Activated CD4-positive, alpha-beta memory T cell treated with anti-CD3 and anti-CD28 coated beads, Interleukin-2, amount 10 ng/mL, durations not matched to agents 7 days and 5 days (primary cell): ENCODE measurements at places on chromosomes 7 and 10. TPM values are rescaled to one million over a fixed set of nuclear protein-coding genes. Genes with fewer than 3 reads are reported as not detected.
A peak's percentile ranks its signal among the peaks of the same experiment; 100 is the strongest.

PAPOLB gene
- not detected for total RNA-seq

GSTO1 gene
- 139 TPM for total RNA-seq

GNAI1 gene
- total RNA-seq: not detected

NPY gene
- total RNA-seq: not detected

TMEM26 gene
- not detected for total RNA-seq

SLC18A3 gene
- not detected for total RNA-seq

PRR15 gene
- total RNA-seq: not detected

DNA sequence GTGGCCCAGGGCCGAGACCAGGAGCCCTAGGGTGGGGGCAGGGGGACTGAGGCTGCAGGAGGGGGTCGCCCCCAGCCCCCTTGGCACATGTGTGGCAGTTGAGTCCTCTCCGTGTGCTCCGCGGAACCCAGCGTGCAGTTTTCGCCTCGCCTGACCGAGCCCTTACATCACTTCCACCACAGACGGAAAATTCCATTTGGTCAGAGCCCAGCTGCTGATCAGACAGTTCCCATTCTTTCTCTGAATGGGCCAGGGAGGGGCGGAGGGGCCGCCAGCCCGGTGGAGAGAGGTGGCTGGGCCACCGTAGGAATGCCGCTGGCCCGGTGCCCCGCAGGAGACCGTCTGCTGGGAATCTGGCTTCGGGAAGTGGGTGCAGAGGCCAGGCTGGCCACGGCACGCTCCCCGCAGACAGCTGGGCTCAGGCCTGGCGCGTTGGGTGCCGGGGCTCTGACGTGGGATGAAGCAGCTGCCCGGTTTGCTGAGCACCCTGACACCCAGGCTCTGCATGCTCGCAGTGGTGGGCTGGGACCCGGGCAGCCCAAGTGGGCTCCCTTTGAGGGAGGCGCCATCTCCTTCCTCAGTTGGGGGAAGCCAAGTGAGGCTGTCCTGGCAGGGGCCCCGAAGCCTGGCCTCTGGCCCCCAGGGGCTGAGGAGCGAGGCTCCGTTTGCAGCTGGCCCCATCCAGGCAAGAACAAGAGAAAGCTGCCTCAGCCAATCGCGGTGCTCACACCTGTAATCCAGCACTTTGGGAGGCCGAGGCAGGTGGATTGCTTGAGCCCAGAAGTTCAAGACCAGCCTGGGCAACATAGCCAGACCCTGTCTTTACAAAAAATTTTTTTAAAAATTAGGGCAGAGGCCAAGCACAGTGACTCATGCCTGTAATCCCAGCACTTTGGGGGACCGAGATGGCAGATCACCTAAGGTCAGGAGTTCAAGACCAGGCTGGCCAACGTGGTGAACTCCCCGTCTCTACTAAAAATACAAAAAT, 9.9 kb downstream of the TTYH3 start:
- H3K36me3 ChIP-seq: no peaks in the 10 kb centered on the region
- H3K27ac ChIP-seq: no peak overlapping the region
- H3K4me3 ChIP-seq: no peak overlapping the region
- peaks cover 15% of the 10 kb centered on the region for H3K4me1 ChIP-seq
- DNase-seq: no peak
- H3K27me3 ChIP-seq: no peaks in the 10 kb centered on the region

- no peak overlapping the region for H3K27ac ChIP-seq
- H3K27me3 ChIP-seq: peaks cover 5% of the 10 kb centered on the region
- H3K4me3 ChIP-seq: no peak overlapping the region
Measured at GRCh38 chr7:142030848-142031247, 35.2 kb downstream of the MGAM start.

DNA sequence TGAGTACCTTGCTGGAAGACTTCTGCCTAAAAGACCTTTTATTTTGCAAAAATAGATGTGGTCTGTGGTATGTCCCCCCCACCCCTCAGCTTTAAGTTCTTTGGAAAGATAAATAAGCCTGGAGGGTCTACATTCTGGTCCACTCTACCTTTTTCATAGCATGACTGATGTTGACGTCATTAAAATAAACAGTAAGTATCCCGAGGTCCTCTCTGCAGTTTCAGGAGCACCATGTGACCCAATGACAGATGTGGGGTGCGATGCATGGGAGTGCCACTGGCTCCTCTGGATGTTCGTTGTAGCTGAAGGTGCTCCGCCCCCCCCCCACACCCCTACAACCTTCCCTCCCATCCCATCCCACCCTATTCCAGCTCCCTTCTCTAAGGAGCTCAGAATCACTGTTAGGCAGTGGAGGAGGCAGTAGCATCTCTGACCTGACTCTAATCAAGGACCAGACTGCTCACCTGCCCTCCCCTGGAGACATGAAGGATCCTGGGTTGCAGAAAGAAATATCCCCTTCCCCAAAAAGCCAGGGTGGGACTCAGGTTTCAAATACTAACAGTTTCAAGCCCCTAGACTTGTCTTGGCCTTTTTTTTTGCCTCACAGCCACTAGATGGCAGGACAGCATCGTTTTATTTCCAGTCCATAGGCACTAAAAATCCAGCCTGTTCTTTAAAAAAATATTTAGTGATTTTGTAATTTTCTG, 25.1 kb downstream of the CASP7 start:
- DNase-seq: peak; percentile 26
- H3K27ac ChIP-seq: no peak overlapping the region
- H3K36me3 ChIP-seq: peaks cover 37% of the 10 kb centered on the region
- no peak overlapping the region for H3K4me3 ChIP-seq

GRCh38 chr7:100396421-100396982, 23.2 kb downstream of the PILRA start:
- peak overlapping the region; percentile 31 for H3K4me3 ChIP-seq
- H3K4me1 ChIP-seq: peaks cover 24% of the 10 kb centered on the region
- DNase-seq: peak; percentile 65
- H3K27ac ChIP-seq: peak overlapping the region; percentile 50
- peaks cover 30% of the 10 kb centered on the region for H3K27me3 ChIP-seq

DNA sequence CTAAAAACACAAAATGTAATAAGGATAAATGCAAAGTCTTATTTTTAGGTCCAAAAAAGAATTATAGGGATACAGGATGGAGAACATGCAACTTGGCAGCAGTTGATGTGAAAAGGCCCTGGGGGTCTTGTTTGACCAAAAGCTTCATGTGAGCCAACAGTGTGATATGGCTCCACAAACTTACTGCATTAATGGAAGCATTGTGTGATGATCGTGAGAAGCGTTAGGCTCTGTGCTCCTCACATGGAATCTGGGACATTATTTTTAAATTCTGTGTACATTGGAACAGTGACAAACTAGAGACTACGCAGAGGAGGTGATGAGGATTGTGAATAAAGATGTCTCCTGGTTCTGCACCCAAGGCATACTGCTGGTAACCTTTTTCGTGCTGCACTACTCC, 39.1 kb upstream of the CALD1 start:
- DNase-seq: no peak
- H3K4me3 ChIP-seq: no peak overlapping the region
- peaks cover 7% of the 10 kb centered on the region for H3K36me3 ChIP-seq

DNA sequence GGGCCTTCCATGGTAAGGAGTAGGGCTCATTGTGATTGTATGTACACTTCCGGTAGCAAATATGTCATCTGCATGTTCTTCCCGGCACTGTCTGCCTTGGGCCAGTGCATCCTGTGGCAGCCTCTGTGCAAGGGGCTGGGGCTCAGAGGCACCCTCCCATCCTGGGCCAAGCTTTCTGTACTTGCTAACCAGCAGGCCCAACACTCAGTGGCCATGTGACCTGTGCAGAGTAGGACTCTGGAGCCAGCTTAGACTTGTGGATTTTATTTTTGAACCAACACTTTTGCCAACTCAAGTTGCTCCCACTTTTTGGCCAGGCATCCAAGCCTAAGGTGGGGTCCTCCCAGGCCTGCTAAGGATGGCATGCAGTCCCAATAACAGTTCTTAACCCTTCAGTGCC, 25.0 kb downstream of the LDB3 start:
- H3K4me3 ChIP-seq: no peak overlapping the region
- H3K27ac ChIP-seq: no peak overlapping the region
- H3K27me3 ChIP-seq: peaks cover 4% of the 10 kb centered on the region
- DNase-seq: no peak

- H3K4me3 ChIP-seq: no peak overlapping the region
- H3K4me1 ChIP-seq: peaks cover 8% of the 10 kb centered on the region
- no peak for DNase-seq
- H3K27me3 ChIP-seq: no peaks in the 10 kb centered on the region
- no peak overlapping the region for H3K27ac ChIP-seq
Measured at GRCh38 chr7:99672573-99672972, 7.2 kb downstream of the CYP3A5 start.

DNA sequence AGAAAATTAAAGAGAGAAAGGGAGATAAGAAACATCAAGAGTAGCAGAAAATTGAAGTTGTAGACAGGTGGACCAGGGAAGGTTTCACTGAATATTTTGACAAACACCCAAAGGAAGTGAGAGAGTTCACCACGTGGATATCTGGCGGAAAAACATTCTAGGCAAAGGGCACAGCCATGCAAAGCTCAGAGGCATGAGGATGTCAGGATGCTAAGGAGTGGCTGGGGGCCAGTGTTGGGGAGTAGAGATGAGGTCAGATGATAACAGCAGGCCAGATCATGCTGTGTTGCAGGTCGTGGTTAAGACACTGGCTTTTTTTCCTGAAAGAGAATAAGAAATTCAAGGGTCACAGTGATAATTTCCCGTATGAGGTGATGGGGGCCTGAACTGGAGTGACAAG, 181.9 kb downstream of the DGKI start:
- no peak for DNase-seq
- no peak overlapping the region for H3K27ac ChIP-seq
- no peaks in the 10 kb centered on the region for H3K36me3 ChIP-seq
- no peak overlapping the region for H3K4me3 ChIP-seq

DNA sequence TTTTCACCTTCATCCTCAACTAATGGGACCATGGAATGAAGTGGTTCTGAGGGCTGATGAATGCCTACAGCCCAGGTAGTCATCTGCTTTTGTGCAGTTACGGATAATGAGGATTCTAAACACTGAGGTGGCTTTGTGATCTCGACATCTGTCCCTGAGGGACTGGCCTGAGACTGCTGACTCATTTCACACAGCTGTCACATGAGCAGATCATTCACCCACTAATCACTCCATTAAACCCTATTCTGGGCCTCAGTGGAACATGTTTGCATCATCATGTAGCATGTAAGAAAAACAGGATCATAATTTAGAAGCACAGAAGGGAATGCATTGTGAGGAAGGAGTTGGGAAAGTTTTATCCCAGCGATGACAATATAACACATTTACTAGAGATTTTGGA, 79.4 kb upstream of the FEZF1 start:
- H3K36me3 ChIP-seq: no peaks in the 10 kb centered on the region
- no peaks in the 10 kb centered on the region for H3K4me1 ChIP-seq
- no peak for DNase-seq
- no peak overlapping the region for H3K4me3 ChIP-seq
- H3K27me3 ChIP-seq: no peaks in the 10 kb centered on the region
- H3K27ac ChIP-seq: no peak overlapping the region

DNA sequence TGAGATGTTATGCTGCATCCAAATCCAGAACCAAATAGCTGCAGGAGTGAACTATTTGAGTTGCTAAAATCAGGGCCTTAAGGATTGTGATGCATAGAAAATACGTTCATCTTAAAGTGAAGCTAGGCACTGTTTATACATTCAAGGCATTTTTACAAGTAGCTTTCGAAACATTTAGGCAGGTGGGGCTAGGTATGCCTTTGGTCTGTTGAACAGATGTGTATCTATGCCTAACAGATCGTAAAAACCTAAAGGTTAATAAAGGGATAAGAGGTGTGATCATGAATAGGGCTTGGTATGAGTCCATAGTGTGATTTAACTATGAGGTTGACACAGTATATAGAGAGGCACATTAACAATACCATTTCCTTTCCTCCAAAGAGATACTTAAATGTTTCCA, 262.5 kb downstream of the SEMA3D start:
- no peak for DNase-seq
- no peak overlapping the region for H3K4me3 ChIP-seq
- H3K36me3 ChIP-seq: no peaks in the 10 kb centered on the region
- H3K27me3 ChIP-seq: no peaks in the 10 kb centered on the region
- H3K27ac ChIP-seq: no peak overlapping the region

DNA sequence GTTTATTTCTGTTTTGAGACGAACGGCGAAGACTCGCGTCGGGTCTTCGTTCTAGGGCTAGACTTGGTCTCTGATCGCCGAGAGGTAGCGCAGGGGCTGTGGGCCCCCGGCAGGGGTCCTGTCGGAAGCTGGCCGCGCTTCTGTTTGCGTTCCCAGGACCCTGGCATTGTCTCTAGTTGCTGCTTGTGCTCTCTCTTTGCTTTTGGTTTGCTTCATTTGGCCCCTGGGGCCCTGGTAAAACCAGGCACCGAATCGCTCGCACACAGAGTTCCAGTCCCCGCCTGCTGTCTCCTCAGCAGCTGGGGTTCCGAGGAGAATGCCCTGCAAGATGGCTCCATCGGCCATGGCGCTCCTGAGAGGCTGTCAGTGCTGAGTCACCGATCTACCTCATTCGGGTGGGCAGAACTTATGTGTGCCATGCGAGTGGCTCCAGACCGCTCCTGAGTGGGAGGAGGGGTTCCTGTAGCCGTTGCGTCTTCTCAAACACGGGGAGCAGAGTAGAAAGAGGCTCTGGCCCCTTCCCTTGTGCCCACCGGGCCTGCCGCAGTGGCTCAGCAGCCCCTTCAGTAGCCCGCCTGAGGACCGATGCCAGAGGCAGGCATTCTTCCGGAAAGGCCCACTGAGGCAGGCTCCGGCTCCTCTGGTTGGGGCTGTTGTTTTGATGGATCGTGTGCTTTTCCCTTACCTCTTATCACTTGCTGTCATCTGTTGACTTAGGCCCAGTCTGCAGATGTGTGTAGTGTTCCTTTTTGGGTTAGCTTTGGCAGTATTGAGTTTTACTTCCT, 826 bp downstream of the CHPF2 start:
- no peaks in the 10 kb centered on the region for H3K27me3 ChIP-seq
- peaks cover 28% of the 10 kb centered on the region for H3K36me3 ChIP-seq
- peak overlapping the region; percentile 99 for H3K4me3 ChIP-seq
- DNase-seq: peak; percentile 78
- H3K4me1 ChIP-seq: peaks cover 40% of the 10 kb centered on the region
- peak overlapping the region; percentile 99 for H3K27ac ChIP-seq

GRCh38 chr7:50397971-50398324, 52.2 kb downstream of the FIGNL1 start:
- no peak for DNase-seq
- H3K27me3 ChIP-seq: no peaks in the 10 kb centered on the region
- H3K36me3 ChIP-seq: peaks cover 89% of the 10 kb centered on the region
- H3K4me3 ChIP-seq: peak overlapping the region; percentile 17
- peak overlapping the region; percentile 90 for H3K27ac ChIP-seq
